ENCODE measurements at places on chromosomes 4 and X.

- no peak for DNase-seq
Measured at GRCh38 chr4:38030023-38030422, 69.8 kb downstream of the PTTG2 start.

DNA sequence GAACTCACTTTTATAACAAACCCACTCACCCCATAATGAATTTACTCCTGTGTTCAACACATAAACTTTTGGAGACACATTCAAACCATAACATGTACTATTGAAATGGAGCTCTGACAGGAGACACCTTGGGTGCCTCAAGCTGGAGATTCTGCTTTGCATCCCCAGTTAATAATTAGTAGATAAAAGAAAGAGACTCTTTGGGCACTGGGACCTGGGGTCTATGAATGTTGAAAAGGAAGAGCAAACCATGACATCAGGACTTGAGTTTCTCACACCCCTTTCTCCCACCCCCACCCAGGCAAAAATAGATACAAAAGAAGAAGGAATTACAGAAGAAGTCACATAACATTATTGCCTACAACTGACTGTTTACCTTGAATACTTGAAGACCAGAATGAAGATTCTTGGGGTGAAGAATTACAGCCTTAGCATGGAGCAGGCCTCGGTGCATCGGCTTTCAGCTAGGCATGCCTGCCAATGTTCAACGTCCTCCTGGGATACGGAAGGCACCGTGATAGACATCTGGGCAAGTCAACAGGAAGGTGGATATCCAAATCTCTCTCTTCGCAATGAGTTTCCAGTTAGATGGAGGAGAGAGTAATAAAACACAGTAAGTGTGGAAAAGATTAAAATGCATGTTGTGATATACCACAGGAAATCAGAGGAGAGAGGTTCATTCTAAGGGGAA, 316.0 kb downstream of the TRIML1 start:
- no peak for DNase-seq

GRCh38 chr4:130110770-130111169, 1014.8 kb downstream of the C4orf33 start:
- no peak for DNase-seq

DNA sequence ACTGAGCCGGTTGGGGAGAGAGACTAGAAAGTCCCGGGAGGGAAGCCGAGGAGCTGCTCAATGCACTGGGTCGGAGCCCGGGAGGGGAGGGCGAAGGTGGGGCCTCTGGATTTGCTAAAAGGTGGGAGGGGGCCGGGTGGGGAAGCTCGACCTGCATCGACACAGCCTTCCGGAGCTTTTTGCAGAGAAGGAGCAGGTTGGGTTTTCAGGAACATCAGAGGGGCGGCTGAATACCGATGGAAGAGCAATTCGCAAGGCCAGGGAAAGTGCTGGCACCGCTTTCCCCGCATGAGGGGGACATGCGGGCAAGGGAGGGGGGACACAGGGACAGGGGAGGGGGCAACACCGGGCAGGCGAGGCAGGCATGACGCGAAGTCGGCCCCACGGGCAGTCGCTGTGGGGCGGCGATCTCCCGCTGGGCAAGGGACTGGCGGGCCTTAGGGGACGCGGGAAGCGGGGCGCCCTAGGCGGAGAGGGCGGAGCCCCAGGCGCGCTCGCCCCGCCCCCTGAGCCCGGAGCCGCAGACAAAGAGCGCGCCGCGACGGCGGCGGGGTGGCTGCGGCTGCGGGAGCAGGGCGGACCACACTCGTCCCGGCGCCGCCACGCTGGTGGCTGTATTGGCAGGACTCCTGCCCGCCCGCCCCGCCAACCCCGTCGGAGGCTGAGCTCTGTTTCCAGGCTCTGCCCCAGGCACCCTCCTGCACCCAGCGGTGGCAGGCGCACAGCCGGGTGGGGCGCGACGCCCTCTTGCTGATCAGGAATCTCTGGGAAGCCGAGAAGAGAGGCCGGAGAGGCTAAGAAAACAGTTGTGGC, 11.6 kb downstream of the PDZD4 start:
- DNase-seq = peak; percentile 59

DNA sequence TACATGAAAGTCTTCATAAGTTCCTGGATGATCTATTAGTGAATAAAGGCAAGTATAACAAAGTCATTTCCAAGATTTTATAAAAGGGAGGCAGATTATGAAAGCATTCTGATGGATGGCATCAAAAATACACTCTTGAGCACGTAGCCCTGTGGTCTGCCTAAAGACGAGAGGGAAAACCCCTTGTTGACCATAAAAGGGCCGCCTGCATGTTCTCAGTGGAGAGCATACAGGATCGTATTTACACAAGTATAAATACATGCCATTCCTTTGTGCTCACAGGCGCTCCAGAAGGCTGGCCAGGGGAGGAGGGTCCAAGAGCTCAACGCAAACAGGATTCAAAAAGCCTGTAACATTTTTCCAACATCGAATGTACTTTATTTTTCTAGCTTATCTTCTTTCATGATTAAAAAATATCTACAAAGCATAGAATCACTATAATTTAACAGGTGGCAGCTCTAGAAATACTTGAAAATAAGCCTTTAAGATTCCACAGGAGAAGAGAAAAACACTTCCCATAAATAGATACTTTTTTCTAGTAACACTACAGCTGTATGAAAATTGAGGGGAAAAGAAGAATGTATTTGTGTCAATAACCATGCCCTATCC, 29.6 kb downstream of the PDGFC start:
- DNase-seq = no peak

DNA sequence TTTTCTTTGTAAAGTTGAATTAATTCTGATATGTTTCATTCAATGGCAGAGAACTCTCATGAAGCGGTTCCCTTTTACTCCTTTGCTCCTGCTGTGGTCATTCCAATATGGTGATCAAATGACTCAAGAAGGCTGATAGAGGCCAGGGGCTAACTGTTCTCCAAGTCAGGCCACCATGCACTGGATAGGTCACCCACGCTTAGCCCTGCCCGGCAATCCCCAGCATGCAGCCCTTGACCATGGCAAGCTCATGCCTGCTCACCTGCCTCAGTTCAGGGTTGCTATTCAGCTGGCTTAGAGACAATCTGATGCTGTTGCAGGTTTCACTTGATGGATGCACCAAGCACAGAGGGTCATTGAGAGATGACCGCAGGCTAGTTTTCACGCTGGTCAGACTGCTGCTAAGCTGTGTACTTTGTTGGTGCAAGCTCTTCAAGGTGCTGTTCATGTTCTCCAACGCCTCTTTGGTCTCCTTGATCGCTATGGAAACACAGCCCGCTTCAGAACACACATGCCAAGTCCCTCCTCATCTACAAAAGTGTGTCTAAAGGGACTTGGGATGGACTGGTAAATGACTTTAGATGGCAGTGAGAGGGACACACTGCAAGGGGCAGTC, 55.2 kb upstream of the FGFBP2 start:
- DNase-seq = no peak

- DNase-seq = no peak
Measured at GRCh38 chr4:7273738-7274297, 81.5 kb downstream of the SORCS2 start.

DNA sequence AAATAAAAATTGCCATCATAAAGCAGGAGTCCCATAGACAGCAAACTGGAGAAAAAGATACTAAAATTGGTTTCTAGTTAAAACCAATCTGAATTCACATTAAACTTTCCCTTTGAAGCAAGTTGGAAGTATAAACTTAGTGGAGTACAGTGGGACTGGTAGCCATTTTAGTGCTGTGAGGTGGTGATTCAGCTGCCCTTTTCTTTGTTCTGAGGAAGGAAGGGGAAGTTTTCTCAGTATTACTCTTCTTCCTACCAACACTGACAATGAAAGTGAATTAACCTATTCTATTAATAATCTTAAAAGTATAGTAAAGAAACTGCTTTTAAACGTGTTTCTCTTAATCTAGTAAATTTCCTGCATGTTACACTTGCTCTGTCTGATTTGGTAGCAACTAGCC, 36.7 kb downstream of the SLC9A6 start:
- no peak for DNase-seq

DNA sequence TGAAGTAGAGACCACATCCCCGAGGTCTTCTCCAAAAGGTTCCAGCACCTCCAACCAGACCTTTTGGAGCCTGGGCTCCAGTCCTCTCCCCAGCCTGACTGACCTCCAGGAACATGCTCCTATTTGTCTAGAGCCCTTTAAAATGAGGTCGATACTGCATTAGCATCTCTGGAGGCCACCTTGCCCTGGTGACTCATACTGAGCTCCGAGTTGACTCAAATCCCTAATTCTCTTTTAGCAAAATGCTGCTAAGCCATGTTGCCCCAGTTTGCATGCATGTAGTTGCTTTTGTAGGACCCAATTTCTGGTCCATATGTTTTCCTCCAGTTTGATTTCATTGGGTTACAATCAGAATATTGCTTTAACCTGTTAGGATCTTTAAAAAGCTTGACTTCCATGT, 43.5 kb upstream of the CITED1 start:
- DNase-seq = no peak

GRCh38 chr4:38867478-38868058, at the start of gene FAM114A1:
FAM114A1 (plus strand) TSS chr4:38867806; CDS start chr4:38878079, 10,273 bp downstream.
- DNase-seq = peak; percentile 15

GRCh38 chr4:118942465-118942864, 53.8 kb downstream of the SYNPO2 start:
- DNase-seq = no peak

- no peak for DNase-seq
Measured at GRCh38 chrX:47498411-47498810, 15.4 kb upstream of the ZNF41 start.

GRCh38 chr4:136599890-136600289, 932.4 kb downstream of the PCDH18 start:
- no peak for DNase-seq

GRCh38 chr4:26056406-26056805, 142.4 kb downstream of the SMIM20 start:
- no peak for DNase-seq

- no peak for DNase-seq
Measured at GRCh38 chrX:153685156-153685536, 2.6 kb upstream of the SLC6A8 start.

DNA sequence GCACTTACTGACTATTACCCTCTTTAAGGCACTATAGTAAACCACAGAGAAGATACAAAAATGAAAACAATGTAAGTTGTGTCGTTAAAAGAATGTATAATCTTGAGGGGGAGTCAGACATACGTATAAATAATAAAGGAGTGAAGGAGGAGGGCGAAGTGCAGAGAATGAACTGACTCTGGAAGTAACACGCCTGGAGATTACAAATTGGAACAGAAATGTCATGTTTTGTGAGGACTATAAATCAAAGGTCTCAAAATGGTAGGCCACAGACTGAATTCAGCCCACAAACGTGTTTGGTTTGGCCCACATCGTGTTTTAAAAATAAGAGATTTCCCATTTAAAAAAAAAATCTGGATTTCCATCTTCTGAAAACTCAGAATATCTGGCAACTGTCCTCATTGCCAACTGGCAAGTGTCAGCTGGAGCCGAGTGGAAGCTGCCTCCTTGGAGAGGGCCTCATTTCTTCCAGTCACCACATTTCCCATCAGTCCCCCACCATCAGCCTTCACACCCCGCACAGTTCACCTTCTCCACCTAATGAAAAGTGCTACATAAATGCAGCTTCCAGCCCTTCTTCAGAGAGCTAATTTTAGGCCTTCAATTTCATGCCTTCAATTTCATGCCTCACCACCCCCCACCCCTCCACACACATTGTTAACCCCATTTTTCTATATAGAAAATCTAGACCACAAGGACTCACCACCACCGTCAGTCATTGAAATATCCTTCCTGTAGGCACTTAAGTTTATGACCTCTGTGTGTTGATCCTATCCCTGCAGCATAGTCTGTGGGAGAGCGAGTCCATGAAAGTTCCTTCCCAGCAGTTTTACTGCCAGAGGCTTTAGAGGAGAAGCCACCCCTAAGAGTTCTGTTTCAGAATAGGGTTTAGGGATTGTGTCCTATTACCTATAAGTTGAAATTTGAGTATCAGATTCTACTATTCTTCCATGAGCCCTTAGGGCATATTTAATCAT, 32.0 kb upstream of the COL25A1 start:
- DNase-seq = no peak

GRCh38 chr4:123229286-123229685, 167.3 kb upstream of the SPRY1 start:
- DNase-seq = no peak

- no peak for DNase-seq
Measured at GRCh38 chr4:41327770-41328169, 71.0 kb downstream of the UCHL1 start.

- DNase-seq = no peak
Measured at GRCh38 chr4:168796362-168797106, 213.5 kb downstream of the CBR4 start.

DNA sequence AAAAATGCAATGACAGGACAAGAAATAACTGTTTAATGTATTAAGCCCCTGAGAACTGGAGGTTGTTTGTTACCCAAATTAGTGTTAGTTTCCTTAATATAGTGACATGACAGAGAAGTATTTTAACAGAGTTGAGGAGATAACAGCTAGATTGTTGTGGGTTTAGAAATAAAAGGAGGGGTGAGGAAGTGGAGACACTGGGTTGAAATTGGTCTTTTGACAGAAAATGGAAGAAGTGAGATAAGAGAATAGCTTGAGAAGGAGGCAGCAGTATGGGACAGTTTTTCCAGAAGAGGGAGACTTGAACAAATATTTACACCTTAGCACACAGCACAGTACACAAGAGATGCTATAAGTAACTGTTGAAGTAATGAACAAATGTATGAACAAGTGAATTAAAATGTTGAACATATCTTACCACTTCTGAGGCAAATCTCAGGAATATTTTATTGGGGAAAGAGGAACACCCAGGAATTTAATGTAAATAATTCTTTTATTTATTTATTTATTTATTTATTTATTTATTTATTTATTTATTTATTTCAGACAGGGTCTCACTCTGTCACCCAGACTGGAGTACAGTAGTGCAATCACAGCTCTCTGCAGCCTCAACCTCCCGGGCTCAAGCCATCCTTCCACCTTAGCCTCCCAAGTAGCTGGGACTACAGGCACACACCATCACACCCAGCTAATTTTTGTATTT, 58.0 kb upstream of the EGFL6 start:
- DNase-seq = no peak

DNA sequence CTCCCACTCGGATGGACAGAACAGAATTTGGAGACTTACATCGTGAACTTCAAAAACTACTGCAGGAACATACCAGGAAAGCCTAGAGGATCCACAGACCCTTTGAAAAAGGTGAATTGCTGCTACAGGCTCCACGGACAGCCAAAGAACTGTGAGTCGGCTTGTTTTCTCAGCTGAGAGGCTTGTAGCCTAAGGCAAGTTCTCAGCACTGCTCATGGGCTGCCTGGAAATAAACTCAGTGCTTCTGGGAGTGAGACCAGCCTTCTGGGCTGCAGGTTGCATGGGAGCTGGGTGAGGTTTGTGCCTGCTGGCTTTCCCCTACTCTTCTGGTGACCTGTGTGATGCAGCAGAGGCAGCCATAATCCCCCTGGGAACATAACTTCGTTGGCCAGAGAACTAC, 1397.6 kb downstream of the FAM133A start:
- DNase-seq = no peak

Measured in CD4-positive, alpha-beta T cell treated with Interleukin-10 for 1 hour (primary cell).